ENCODE measurements at places on chromosomes 11 and 22. TPM values are rescaled to one million over a fixed set of nuclear protein-coding genes. Genes with fewer than 3 reads are reported as not detected.

The DGAT2 gene
- total RNA-seq: 2.4 TPM

The LMO2 gene
- total RNA-seq: 0.65 TPM

The TREH gene
- total RNA-seq: not detected

The C11orf16 gene
- total RNA-seq: not detected

The RCOR2 gene
- total RNA-seq: 0.97 TPM

The TRPM5 gene
- not detected for total RNA-seq

The CEP126 gene
- 17.4 TPM for total RNA-seq

The GAS2 gene
- total RNA-seq: 0.65 TPM

The SLC15A3 gene
- total RNA-seq: 10.8 TPM

The PANX3 gene
- not detected for total RNA-seq

The OR51B2 gene
- not detected for total RNA-seq

The VPREB1 gene
- total RNA-seq: not detected

The DENND6B gene
- total RNA-seq: 3.7 TPM

The MRPL23 gene
- 109 TPM for total RNA-seq

The MAPK12 gene
- 32.1 TPM for total RNA-seq

The DCHS1 gene
- total RNA-seq: 13.7 TPM

The DMC1 gene
- total RNA-seq: 10.3 TPM

The INPPL1 gene
- 39.5 TPM for total RNA-seq

The APOA4 gene
- total RNA-seq: not detected

The MS4A3 gene
- not detected for total RNA-seq

The TRIM48 gene
- not detected for total RNA-seq

The TENM4 gene
- 0.13 TPM for total RNA-seq

The BTG4 gene
- total RNA-seq: not detected

The TTC38 gene
- total RNA-seq: 29.5 TPM

The SERPINH1 gene
- 954 TPM for total RNA-seq

Measured in articular chondrocyte of knee joint (primary cell).